ENCODE measurements at places on chromosomes 6 and 20. TPM values are rescaled to one million over a fixed set of nuclear protein-coding genes. Genes with fewer than 3 reads are reported as not detected.

Gene AKAP12
- 94.8 TPM for polyA plus RNA-seq

Gene CNBD2
- 0.41 TPM for polyA plus RNA-seq

- H3K36me3 ChIP-seq, result no peaks in the 10 kb centered on the region
- no peak overlapping the region for H3K27ac ChIP-seq
- no peak overlapping the region for H3K4me3 ChIP-seq
Observed at GRCh38 chr6:166286839-166287271, 21.3 kb downstream of the PRR18 start.

Gene LY6G6D
- polyA plus RNA-seq, result 0.51 TPM

Gene SAMD3
- polyA plus RNA-seq, result 3.9 TPM

- no peaks in the 10 kb centered on the region for H3K4me1 ChIP-seq
- no peaks in the 10 kb centered on the region for H3K27me3 ChIP-seq
- DNase-seq, result no peak
Observed at GRCh38 chr6:102679865-102680264, 1286.4 kb downstream of the GRIK2 start.

Gene RIMS1
- 30.1 TPM for polyA plus RNA-seq
